ENCODE measurements at places on chromosomes 1 and 21.
A peak's percentile ranks its signal among the peaks of the same experiment; 100 is the strongest.

GRCh38 chr1:40839943-40840335, 22.2 kb downstream of the CITED4 start:
- no peak for DNase-seq

DNA sequence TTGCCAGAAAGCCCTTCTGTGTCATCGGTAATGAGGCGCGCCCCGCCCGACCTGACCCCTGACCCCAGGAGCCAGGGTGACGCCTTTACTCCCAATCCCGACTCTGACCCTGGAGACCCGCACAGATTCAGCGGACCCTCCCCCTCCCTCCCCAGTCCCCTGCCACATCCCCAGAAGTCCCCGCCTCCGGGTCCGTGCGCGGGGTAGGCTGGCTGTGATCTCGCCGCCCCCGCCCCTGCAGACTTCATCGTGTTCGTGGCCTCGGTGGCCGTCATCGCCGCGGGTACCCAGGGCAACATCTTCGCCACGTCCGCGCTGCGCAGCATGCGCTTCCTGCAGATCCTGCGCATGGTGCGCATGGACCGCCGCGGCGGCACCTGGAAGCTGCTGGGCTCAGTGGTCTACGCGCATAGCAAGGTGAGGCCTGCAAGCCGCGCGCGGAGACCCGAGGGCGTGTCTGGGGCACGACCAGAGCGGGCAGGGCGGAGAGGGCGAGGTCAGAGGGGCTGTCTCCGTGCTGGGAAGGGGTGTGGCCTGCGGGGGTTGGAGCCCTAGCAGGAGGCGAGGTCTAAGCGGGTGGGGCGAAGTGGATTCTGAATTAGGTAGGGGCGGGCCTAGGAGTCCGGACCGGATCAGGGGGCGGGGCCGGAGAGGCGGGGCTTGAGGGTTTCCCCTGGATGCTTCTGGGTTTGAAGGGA, 34.8 kb downstream of the KCNQ4 start:
- DNase-seq: no peak

- DNase-seq: no peak
Measured at GRCh38 chr1:42736571-42737200, 3.4 kb downstream of the CLDN19 start.

DNA sequence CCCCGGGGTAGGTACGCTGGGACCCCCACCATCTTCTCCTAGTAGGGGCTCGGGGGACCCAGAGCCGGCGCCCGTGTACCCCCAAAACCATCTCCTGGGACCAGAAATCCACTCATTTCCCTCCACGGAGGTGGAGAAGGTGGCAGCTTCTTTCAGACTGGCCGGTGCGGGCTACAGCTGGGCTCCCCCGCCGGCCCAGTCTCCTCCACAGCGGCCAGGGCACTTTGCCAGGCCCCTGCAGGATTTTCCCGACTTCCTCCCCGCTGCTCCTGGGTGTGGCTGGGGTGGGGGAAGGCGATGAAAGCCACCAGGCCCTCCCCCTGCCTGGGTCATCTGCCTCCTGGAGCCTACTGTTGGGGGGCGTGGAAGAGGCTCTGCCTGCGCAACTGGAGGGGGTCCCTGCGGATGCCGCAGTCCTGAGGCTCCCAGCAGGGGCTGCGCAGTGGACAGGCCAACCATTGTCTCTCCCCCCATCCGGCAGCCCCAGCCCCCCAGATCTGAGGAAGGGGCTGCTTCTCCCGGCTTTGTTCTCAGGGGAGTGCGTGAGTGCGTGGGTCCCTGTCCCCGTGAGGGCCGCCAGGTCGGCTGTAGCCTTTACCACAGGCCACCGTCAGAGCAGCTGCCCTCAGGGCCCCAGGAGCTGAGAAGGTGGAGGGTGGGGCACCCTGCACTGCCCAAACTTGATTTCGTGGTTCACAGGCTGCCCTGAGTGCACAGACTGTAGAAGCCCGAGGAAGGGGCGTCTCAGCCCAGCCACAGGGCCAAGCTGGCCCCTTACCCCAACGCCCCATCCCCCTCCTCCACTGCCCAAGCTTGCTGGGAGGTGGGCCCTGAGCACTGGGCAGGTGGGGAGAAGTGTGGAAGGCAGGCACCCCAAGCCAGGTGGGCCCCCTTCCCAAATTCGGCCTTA, 1.3 kb downstream of the AGRN start:
- peak; percentile 89 for DNase-seq

DNA sequence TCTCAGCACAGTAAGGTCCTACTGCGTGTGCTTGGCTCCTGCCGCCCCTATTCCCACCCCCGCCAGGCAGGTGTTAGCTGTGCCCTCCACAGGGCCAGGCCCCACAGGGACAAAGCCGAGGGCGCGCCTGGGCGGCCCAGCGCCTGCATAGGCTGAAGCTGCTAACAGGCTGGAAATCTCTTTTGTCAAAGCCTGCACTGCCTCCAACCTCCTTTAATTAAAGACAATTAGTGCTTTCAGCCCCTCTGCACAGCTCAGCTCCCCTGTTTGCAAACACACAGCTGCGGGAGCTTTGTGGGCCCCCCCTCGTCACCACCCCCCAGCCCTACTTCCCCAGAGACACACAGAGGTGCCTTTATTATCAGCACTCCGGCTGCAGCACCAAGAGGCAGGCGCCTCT, 95.9 kb downstream of the EPHB2 start:
- DNase-seq: peak; percentile 94

GRCh38 chr1:1618396-1619068, 3.2 kb downstream of the MIB2 start:
- no peak for DNase-seq

DNA sequence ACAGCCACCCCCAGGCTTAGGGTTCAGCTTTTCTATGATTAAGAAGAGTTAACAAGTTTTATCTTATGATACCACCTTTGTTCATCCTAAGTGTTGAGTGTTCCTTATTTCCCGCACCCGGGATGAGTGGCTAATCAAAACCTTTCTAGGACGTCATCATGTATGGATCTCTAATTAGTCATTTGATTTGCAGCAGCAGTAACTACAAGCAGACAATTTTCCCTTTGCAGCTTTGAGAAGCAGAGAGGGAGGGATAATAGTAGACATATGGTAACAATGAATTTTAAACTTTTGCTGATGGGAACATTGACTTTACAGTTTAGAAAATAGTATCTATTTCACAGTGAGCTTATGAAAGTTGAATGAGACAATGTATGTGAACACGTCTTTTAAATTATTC, 30.8 kb upstream of the SLC35F3 start:
- no peak for DNase-seq

DNA sequence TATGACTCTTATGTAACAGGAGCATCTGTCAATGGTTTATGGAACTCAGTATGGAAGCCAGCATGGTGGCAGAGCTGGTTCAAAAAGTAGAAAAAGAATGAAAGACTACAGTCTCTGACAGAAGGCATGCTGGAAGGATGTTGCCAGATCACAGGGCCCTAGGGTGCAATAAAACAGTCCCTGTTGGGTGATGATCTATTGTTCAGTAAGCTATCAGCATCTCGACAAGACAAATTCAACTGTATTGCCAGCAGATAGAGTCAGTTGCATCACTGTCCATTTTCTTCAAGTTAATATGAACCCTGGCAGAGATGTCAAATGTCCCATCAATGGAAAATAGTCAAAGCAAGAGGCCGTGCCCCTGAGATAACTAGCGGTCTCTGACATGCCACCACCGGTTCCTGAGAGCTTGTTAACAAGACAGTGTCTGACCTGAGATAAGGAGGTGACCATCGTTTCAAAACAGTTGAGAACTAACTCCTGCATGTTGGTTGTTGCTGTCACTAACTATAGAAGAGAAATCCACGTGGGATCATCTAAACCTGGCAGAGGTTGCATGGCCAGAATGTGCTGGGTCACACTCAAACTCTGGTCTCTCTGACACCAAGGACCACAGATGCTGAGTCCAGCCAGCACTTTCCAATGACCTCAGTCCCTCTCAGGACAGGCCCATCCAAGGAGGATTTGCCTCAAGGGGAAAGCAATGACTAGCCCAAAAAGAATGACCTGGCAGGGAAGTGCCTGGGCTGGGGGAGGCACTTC, 125.9 kb downstream of the RIPK4 start:
- no peak for DNase-seq

- no peak for DNase-seq
Measured at GRCh38 chr1:101363891-101364318, 127.1 kb downstream of the S1PR1 start.

GRCh38 chr1:152623203-152623844, 421 bp upstream of the LCE3A start:
- no peak for DNase-seq

GRCh38 chr1:81351864-81352263, 448.9 kb upstream of the ADGRL2 start:
- DNase-seq: no peak

- peak; percentile 27 for DNase-seq
Measured at GRCh38 chr1:77514921-77515776, 167.3 kb downstream of the ZZZ3 start.

GRCh38 chr1:12617511-12617900, 504 bp downstream of the DHRS3 start:
- no peak for DNase-seq

GRCh38 chr1:160046494-160047110, 14.8 kb upstream of the PIGM start:
- DNase-seq: peak; percentile 70

DNA sequence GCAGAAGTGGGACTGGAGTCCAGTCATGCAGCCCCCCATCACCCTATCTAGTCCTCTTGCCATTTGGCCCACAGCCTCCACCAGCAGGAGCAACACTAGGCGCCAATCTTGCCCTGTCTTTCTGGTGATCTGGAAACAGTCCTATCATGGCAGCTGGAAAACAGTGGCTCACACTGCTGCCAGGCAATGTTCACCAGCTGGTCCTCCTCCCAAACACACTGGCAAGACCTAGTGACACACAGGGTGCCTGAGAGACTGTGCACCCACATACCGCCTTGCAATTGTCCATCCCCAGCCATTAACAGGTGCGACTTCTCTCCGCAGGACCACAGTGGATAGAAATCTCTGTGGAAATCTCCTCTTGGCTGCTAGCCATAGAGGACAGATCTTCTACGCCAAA, 105.5 kb downstream of the HIVEP3 start:
- DNase-seq: no peak

- no peak for DNase-seq
Measured at GRCh38 chr1:201533836-201534235, 5.1 kb upstream of the NAV1 start.

GRCh38 chr1:45230537-45230936, 24.1 kb upstream of the ZSWIM5 start:
- DNase-seq: no peak

DNA sequence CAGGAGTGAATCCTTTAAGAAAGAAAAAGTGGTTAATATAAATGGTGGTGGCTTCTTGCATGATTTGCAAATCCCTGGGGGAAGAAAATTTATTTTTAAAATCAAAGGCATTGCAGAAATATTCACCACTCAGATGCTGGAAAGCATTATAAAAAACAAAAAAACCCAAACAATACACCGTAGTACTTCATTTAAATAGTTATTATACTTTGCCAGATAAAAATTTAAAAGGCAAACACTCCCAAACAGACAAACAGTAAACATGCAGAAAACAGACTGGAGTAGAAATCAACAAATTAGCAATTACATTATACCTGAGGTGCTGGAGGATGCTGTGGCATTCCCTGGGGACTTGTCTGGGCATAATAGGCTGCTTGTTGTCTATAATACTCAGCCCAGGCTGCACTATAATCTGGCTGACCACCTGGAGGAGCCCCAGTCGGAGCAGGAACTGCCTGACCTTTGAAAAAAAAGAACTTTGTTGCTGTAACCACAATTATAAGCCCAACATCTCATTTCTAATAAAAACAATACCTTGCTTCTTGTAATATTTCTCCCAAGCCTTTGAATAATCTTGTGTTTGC, 29.9 kb downstream of the FUBP1 start:
- no peak for DNase-seq

DNA sequence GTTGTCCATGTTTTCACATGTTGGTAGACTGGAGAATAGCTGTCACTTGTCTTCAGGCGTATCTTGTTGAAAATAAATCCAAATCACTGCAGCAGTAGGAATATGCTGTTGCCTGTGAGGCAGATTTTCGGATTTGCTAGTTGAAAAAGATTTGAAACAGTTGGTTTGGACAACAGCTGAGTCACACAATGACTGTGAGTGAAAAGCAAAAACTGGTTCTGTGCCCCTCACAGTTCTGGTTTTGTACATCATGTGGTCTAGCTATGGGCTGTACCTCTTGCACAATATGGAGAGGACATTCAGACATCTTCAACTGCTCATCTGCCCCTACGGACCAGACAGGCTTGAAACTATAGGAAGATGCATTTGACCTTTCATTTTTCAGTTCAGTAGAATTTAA, 1.8 kb downstream of the ARF1 start:
- no peak for DNase-seq

- no peak for DNase-seq
Measured at GRCh38 chr1:219443763-219444162, 169.1 kb downstream of the ZC3H11B start.

DNA sequence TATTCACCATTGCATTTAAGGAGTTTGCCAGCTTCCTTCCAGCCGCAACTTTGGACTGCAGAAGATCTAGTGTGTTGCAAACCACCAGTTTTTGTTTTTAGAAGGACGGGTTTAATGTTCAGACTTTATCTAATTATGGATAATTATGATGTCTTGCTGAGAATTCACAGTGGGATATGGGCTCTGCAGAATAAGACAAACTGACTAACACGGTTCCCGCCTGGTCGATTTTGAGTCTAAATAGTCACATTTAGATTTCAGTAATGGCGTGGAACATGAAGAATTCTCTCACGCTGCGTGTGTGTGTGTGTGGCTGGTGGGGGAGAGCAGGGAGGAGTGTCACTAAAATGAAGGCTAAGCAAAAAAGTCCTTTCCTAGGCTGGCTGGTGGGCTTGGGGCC, 48.5 kb upstream of the DMRTB1 start:
- DNase-seq: peak; percentile 60

- no peak for DNase-seq
Measured at GRCh38 chr21:44462086-44462833, 7.0 kb downstream of the LRRC3 start.

GRCh38 chr21:41501919-41502318, 6.0 kb downstream of the TMPRSS2 start:
- DNase-seq: no peak

- DNase-seq: no peak
Measured at GRCh38 chr1:244515680-244516079, 54.6 kb downstream of the CATSPERE start.

DNA sequence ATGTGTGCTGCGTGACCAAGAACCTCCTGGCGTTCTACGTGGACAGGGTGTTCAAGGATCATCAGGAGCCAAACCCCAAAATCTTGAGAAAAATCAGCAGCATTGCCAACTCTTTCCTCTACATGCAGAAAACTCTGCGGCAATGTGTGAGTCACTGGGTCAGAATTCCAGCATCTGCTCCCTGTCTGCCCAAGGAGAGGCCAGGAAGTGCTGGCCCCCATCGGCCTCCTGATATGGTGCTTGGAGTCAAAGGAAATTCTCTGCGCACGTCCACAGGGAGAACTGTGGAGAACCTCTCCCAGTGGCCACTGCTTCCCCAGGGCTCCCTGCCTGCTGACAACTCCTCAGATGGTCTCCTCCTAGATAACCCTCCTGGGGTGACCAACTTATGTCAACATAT, 25.6 kb upstream of the IL20 start:
- DNase-seq: no peak
